ENCODE measurements at places on chromosomes 1 and 21.
A peak's percentile ranks its signal among the peaks of the same experiment; 100 is the strongest.

DNA sequence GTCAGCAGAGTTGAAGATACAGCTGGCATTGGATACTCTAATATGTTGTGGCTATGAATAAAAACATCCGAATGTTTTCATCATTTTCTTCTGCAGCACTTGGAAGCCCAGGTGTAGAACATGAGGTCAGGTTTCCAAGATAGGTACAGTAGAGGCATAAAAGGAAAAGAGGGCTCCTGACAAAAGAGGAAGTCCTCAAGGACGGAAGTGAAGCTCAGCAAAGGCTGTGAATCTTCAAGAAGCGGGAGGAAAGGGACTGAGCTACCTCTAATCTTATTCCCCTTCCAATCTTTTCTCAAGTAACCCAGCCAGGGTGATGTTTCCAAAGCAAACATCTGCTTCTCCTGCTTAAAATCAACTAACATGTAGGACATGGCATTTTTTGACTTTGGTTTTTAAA, 4.4 kb upstream of the PIK3C2B start:
- DNase-seq, result peak; percentile 64

DNA sequence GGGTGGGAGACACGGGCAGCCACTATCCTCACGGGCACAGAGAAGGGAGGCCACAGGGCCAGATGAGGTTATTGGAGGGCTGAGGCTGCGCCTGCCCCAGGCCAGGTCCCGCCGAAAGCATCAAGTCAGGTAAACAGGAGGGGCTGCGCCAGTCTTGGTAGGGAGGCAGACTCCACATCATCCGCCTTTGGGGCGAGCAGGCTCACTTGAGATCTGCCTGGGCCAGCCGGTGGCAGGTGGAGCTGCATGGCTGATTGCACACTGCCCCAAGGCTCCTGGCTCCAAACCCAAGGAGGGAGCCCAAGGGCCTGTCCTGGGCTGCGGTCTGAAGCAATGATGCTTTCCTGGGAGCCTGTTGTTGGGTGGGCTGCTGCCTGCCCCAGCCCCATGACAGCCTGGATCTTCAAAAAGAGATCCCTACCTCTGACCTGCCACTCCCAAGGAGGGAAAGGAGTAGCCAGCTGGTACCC, 4.6 kb downstream of the SMIM1 start:
- no peak for DNase-seq

GRCh38 chr1:2194319-2194897, at the start of gene FAAP20:
Gene FAAP20, minus strand, starts transcription at chr1:2194772. Its CDS starts 23 bp downstream, at chr1:2194749.
- peak; percentile 56 for DNase-seq

GRCh38 chr1:220124542-220124941, 30.6 kb downstream of the IARS2 start:
- peak; percentile 48 for DNase-seq

DNA sequence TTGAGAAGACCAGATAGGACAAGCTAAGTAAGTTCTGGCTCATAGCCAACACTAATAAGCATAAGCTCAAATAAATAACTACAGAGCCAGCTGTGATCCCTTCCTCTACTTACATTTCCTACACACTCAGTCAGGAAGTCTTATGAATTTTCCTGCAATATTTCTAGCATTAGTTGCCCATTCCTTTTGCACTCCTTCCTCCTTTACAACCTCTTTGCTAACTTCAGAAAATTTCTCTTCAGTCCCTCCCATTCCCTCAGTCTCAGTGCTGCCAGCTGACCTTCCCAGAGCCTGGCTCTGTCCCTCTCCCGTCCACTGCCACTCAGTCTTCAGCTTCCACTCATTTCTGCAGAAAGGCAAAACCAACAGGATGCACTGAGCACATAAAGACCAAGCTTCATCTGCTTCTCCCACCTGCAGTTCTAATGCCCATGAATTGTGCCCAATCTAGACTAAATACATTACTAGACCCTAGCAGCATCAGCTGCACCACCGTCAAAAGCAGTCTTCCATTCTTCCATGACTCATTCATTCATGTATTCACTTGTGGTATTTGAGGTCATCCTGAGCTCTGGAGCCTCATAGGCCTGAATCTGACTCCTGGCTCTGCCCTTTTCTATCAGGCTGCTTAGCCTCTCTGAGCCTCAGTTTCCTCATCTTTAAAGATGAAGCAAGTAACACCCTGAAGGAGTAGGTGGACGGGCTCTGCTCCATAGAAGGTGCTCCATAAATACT, 54.6 kb upstream of the SIPA1L2 start:
- DNase-seq, result peak; percentile 43

GRCh38 chr1:162056043-162056442, 13.4 kb upstream of the NOS1AP start:
- DNase-seq, result peak; percentile 29

DNA sequence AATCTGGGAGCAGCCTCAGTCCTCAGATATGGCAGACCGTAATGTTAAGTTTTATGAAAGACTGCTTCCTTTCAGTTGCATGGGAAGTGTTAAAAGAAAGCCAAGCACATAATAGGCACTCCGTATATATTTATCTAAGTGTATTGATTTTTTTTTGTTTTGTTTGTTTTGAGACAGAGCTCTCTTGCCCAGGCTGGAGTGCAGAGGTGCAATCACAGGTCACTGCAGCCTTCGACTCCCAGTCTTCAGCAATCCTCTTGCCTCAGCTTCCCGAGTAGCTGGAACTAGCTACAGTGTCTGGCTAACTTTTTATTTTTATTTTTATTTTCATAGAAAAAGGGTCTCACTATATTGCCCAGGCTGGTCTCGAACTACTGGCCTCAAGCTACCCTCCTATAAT, 341.8 kb downstream of the USH2A start:
- DNase-seq, result no peak

- DNase-seq, result no peak
Observed at GRCh38 chr1:60727552-60727951, 354.8 kb upstream of the NFIA start.

GRCh38 chr1:17877316-17877715, 122.2 kb downstream of the ACTL8 start:
- no peak for DNase-seq

- DNase-seq, result no peak
Observed at GRCh38 chr1:37567023-37567422, 10.3 kb downstream of the DNALI1 start.

- no peak for DNase-seq
Observed at GRCh38 chr1:158038793-158039192, 45.3 kb downstream of the KIRREL1 start.

- no peak for DNase-seq
Observed at GRCh38 chr1:26336477-26337205, 17.3 kb downstream of the CRYBG2 start.

DNA sequence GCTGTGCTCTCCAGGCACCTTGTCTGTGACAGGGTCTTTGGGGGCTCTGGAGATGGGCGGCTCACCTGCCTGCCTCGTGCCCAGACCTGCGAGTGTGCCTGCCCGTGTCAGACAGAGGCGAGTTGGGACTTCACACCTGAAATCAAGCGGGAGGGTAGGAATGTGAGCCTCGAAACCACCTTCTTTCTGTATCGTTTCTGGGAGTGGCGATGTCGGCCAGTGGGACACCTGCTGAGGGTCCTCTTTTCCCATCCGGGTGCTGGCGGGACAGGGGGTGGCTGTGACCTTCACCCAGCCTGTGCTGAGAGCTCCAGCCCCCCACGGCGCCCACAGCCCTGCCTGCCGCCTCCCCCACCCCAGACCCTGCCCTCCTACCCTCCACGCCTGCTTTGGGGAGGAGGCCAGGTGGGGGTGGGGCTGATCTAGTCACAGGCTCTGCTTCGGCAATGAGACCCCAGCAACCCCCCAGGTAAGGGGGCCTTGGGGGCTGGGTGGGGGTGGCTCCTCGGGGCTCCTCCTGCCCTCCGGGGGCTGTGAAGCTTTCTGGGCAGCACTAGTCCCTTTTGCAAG, 15.6 kb upstream of the FAAP20 start:
- DNase-seq, result no peak

- DNase-seq, result no peak
Observed at GRCh38 chr1:208068407-208068806, 157.5 kb upstream of the CD34 start.

- peak; percentile 59 for DNase-seq
Observed at GRCh38 chr1:209041927-209042326, 541.6 kb upstream of the CAMK1G start.

- peak; percentile 66 for DNase-seq
Observed at GRCh38 chr1:150507912-150508864, at the start of gene ECM1. Gene ECM1, plus strand, starts transcription at chr1:150508109. Its CDS starts 101 bp downstream, at chr1:150508210.

GRCh38 chr1:64163431-64163830, 40.0 kb upstream of the UBE2U start:
- DNase-seq, result no peak

GRCh38 chr1:32336963-32337675, 1.1 kb upstream of the MARCKSL1 start:
- DNase-seq, result peak; percentile 93

GRCh38 chr1:65208563-65208973, 60.6 kb downstream of the AK4 start:
- DNase-seq, result peak; percentile 87

GRCh38 chr1:2300851-2301606, 72.9 kb downstream of the SKI start:
- peak; percentile 97 for DNase-seq

DNA sequence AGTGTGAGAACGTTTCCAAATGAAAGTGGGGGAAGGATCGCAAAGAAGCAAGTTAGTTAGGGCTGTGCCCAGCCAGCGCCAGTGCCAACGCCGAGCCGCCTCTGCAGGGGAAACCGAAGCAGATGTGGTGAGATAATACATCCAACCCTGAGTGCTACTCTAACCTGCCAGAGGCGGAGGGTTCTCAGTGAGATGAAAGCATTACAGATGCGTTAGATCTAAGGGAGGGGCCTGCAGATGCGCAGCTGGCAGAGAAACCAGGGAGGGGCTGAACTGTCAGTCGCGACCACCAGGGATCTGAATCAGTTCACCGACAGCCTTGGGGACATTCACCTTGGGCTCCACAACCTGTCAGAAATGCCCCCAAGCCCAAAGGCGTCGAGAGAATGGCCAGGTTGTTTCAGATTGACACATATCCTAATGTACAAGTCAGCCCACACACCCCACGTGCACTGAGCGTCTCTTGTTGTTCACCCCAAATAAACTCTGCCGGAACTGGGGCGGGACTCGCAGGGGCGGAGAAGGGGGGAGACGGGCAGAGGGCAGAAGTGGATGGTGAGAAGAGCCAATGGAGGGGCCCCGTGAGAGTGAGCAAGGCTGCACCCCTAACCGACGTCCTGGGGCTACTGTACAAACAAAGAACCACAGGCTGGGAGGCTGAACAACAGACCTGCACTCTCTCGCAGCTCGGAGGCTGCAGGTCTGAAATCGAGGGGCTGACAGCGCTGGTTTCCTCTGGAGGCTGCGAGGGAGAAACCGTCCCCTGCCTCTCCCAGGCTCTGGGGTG, 8.7 kb upstream of the UMODL1 start:
- peak; percentile 39 for DNase-seq

DNA sequence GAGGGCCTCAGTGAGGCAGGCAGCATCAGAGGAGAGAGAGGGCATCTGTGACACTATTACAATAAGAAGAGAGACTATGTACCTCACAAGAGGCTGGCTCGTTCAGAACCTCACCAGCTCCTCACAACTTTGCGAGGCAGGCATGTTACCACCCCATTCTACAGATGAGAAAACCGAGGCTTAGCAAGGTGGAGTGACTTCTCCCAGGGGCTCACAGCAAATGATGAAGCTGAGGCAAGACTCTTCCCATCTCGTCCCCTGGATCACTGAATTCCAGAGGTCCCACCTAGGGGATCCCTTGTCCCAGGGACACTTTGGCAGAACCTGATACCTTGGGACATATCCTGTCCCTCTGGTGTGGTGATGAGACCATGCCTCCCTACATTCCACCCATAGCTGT, 64.4 kb downstream of the DISP3 start:
- DNase-seq, result no peak

DNA sequence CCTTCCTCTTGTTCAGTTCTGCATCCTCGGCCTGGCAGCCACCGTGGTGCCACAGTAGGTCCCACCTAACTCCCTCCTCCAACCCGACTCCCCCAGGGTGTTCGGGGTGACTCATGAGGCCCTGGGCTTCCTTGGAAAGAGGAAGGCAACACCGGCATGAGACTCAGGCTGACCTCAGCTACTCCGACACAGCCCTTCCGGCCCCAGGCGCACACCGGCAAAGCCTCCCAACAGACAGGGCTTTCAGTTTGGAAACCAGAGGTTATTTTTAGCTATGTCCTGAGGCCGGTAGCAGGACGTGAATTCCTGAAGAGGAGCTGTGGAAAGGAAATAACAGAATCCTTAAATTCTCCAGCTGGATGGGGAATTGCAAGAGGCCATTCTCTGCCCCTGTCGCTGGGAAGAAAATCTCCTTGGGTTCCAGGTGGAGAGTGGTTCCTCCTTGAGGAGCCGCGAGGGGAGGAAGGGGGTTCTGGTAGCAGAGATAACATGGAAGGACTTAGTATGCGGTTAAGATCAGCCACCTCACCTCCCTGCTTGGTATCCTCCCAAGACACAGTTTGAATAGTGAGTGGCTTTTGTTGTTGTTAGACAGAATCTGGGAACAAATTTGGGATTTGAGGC, 24.4 kb downstream of the PLXNA2 start:
- DNase-seq, result peak; percentile 59

- DNase-seq, result no peak
Observed at GRCh38 chr1:183433703-183434102, 15.5 kb upstream of the NMNAT2 start.

GRCh38 chr1:240927821-240928220, 315.9 kb upstream of the GREM2 start:
- DNase-seq, result no peak

DNA sequence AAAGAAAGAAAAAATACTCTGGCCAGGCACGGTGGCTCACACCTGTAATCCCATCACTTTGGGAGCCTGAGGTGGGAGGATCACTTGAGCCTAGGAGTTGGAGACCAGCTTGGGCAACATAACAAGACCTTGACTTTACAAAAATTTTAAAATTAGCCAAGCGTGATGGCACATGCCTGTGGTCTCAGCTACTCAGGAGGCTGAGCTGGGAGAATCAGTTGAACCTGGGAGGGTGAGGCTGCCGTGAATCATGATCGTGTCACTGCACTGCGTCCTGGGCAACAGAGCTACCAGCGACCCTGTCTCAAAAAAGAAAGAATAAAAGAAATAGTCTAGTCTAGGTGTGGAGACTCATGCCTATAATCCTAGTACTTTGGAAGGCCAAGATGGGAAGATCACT, 22.3 kb downstream of the RRP1B start:
- DNase-seq, result no peak

DNA sequence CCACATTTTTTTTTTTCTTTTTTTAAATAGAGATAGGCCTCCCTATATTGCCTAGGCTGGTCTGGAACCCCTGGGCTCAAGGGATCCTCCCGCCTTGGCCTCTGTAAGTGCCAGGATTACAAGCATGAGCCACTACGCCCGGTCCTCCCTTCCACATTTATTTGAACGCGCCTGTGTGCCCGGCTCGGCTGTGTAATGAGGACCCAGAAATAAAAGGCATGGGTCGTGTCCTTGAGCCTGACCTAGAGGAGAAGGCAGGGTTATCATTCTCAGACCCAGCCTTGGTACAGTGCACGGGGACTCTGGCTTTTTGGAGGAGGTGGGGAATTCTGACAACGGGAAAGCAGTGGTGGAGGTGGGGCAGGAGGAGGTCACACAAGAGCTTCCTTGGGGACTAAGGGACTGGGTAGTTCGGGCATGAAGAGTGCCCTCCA, 841 bp downstream of the CENPF start:
- DNase-seq, result peak; percentile 16

GRCh38 chr1:206608108-206608698, 4.1 kb downstream of the EIF2D start:
- no peak for DNase-seq

- DNase-seq, result no peak
Observed at GRCh38 chr1:111625276-111625675, 5.7 kb downstream of the RAP1A start.

All from MV-4-11 (cell line).